Stimulated activated CD4-positive, alpha-beta T cell treated with anti-CD3 and anti-CD28 coated beads, TNF-alpha, amount 100 ng/mL, for 4 hours (primary cell): ENCODE measurements at places on chromosomes 5 and 9.

DNA sequence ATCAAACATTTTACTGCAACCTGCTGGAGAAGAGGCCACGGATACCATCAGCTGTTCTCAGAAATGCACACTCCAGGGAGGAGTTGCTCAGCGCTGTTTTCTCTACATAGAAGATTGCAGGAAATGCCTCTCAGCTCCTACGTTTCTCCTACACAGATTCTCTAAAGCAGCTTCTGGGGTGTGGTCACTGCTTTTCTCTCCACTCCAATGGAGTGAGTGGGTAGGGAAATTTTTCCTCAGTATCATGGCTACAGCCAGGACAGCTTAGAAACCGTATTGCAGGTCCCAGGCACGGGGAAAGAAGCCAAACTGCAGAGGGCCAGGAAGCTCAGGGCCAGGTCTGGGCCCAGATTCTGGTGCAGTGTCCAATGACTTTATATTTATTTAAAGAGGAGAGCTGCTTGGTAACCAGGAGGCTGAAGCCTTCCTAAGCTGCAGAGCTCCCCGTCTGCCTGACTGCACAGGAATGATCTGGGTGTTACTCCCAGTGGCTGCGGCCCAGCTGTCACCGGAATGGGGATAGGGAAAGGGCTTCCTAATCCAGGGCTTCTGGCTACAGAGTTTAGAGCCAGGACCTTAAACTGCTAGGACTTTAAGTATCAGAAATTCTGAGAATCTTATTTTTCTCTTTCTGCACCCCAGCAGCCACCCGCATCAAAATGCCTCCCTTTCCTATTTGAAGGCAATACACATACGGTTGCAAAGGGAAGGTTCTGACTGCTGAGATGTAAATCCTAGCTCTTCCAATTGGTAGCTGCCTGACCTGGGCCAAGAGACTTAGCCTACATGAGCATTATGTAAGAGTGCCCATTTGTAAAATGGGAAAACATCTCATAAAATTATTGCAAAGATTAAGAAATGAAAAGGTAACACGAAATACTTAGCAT is 1.4 kb upstream of the SPTAN1 start:
- no peak for DNase-seq

- no peak for DNase-seq
These were observed 35.6 kb downstream of the PTCD2 start for GRCh38 chr5:72355706-72356299.

DNA sequence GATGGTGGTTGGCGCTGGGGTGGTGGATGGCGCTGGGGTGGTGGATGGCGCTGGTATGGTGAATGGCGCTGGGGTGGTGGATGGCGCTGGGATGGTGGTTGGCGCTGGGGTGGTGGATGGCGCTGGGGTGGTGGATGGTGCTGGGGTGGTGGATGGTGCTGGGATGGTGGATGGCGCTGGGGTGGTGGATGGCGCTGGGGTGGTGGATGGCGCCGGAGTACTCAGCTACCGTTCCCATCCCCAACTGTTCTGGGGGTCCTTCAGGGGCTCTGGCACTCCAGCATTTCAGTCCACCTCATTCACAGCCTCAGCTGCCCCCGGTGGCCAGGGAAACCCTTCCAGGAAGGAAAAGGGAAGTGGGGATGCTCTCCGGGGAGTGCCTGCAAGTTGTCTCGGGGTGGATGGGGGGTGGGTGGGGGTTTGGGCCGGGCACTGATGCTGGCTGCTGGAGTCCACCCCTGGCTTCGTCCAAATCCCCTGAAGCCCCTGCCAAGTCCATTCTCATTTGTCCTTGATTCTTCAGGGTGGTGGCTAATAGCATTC is 147.3 kb upstream of the COL5A1 start:
- DNase-seq, result no peak

DNA sequence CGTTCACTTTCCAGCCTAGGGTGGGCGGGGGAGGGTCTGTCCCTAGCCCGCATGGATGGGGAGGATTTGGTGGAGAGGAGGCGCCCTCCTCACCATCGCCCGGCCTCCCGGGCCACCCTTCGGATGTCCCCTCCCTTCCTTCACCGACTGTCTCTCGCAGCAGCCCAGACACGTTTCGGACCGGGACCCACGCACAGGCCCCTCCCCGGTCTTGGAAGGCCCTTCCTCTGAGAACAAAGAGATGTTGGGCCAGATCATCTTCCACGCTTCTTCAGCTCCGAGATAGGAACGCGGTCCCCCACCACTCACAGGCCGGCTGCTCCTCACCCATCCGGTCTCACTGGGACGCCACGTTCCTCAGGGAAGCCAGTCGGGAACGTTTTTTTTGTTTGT is 640 bp upstream of the DPM2 start:
- no peak for DNase-seq

- no peak for DNase-seq
These were observed 54.9 kb downstream of the MTX3 start for GRCh38 chr5:79936002-79936645.

- DNase-seq, result no peak
These were observed 106.7 kb downstream of the INSYN2B start for GRCh38 chr5:169873642-169874041.

DNA sequence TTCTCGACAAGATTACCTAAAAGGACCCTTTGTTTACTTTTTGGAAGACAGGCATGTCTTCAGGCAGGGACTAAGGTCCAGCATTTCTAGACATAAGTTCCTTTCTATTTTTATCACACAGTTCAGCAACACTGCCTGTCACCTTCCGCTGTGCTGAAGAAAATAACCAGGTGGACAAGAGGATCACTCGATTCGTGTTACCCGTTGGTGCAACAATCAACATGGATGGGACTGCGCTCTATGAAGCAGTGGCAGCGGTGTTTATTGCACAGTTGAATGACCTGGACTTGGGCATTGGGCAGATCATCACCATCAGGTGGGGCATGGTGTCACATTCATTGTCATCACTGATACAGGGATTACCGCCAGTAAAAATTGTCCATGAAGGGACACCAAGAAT is 85.6 kb upstream of the PLPP6 start:
- DNase-seq, result no peak

DNA sequence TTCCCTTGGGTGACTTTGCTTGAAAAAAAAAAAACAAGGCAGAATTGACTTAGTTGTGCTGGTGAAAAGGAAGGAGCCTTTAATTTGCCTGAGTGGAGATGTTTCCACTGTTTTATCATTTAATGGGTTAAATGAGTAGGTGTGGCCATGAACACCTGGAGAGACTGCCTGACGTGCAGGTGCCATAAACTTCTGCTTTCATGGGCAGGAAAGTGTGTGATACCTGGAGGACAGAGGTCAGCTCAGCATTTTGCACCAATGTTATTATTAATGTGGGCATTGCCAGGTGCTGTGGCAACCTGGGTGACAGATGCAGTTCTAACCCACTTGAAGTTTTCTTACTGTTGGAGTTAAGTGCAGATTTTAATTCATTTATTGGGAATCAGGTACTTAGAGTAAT is 145.4 kb downstream of the CD180 start:
- DNase-seq, result no peak

DNA sequence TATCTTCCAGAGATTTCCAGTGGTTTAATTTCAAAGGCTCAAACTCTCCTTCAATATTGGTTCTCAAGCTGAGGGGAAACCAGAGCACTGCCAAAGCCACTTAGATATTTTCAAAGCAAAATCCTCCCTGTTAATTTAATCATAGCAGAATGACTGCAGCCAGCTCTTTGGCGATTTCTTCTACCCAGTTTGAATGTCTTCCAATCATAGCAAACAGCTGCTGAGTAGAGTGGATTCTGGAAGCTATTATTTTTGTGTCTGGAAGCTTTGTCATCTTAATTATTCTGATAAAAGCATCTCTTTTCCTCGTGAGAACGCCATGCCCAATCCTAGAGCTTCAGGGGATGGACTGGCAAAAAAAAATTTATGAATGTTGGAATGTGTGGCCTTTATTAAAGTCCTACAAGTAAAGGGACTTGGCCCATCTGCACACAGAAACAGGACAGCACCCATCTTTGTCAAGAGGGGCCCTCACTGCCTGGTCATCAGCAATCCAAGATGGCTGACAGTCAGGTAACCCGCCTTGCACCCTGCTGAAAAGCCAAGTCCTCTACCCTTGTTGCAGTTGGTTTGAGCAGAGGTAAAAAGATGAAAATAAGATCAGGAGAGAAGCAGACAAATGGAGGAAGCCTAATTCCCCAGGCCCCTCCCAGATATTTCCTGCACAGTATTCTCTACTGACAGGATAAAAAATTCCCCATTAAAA is 125.1 kb downstream of the SUSD1 start:
- DNase-seq, result no peak

- DNase-seq, result no peak
These were observed 297.1 kb downstream of the KCTD16 start for GRCh38 chr5:144467792-144468191.

DNA sequence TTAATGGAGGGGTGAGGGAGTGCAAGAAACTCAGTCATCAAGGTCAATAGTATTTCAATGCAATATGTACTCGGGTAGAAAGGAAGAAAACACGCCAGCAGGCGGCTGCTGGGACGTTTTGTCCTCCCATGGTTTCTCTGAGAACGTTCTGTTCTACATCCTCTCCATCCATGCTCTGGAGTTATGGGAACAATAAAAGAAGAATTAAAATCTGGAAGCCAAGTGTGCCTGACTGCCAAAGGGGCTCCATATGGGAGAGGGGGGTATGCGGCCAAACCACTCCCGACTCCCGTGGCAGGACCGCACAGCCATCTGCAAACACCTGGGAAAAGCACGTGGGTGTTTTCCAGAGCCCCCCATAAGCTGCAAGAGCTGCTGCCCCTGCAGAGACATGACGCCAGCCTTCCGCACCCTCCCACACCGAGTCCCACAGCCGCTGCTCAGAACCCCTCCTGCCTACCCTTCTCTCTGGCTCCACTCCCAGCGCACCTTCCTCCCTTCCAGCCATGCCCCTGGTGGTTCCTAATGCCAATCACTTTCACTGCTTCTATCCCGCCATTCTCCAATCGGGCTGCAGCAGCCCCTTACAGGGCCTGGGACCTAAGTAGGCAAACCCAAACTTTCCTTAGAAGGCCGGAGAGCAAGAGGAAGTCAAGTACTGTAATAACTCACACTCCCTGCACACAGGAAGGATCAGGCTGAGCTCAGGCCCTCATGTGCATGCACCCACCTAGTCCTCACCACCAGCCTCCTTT is 241.6 kb downstream of the SYK start:
- no peak for DNase-seq

GRCh38 chr5:147403651-147404640 is 105.9 kb downstream of the DPYSL3 start:
- DNase-seq, result no peak

DNA sequence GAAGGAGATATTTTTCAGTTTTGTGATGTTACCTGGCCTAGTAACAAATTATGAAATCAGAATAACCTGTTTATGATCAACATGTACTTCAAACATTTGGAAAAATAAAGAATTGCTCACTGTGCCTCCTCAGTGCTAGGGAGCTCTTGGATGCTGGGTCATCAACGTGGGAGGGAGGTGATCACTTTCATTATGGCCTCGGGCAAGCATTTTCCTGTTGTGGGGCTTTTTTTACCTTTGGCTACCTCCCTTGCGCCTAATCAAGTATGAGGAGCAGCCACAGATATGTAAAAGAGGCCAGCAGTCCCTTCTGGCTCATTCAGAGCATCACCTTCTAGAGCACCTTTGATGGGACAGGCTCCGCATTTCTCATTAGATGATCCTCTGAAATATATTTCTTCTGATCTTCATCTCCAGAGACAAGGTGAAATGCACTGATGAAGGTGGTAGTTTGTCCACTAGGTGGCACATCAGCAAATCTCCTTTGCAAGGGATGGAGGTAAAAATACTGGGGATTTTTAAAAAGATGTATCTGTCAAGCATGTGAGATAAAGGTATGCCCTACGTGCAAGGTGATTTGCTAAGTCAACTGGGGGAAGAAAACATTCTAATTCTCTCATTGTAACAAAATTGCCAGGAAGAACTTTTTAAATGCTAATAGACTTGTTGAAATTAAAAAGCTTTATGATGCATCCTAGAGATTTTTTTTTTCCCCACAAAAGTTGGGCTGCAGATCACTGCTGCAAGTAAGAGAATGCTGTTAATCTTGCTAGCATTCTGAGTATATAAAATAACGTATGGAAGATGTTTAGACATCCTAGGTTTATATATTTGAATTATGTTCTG is 218.2 kb downstream of the MAST4 start:
- peak; percentile 12 for DNase-seq

- no peak for DNase-seq
These were observed 48.0 kb downstream of the SARDH start for GRCh38 chr9:133690081-133690561.

GRCh38 chr9:133727876-133728441 is 10.2 kb downstream of the SARDH start:
- DNase-seq, result no peak

DNA sequence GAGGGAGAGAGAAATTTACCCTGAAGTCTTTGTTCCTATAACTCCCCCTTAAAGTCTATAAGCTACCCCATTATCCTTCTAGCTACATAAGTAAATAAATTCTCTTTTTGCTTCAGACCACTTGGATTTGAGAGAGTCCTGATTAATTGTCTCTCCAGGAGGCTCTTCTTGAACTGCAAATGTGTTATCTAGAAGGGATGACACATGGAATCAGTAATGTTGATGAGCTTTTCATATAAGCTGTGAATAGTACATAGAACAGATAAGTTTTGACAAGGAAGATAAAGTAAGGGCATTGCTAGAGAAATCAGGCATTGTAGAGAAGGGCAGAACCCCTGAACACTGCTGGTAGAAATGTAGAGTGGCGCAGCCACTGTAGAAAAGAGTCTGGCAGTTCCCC is 42.5 kb upstream of the GNPDA1 start:
- DNase-seq, result no peak

DNA sequence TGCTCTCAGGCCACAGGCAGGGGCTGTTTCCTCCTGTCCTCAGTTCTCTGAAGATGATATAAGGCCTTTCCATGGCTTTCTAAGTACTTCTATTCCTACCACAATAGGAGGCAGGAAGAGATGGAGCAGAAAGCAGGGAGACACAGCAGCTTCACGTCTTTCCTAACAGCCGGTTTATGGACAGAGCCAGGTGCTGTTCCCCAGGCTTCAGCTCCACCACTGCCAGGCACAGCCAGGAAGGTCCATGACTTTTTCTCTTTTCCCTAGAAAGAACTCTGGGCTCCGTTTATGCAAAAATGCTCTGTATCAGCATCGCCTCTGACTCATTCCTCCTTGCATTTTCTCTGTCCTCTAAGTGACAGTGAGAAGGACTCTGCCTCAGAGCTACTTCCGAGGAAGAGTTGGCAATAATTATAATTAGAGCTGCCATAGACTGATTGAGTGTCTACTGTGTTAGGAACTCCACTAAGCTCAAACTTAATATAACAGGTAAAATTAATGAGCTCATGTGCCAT is 478.5 kb downstream of the RASEF start:
- no peak for DNase-seq

- DNase-seq, result no peak
These were observed 80.7 kb downstream of the DRD1 start for GRCh38 chr5:175363300-175363699.
